ENCODE measurements at places on chromosomes 13 and 19.

DNA sequence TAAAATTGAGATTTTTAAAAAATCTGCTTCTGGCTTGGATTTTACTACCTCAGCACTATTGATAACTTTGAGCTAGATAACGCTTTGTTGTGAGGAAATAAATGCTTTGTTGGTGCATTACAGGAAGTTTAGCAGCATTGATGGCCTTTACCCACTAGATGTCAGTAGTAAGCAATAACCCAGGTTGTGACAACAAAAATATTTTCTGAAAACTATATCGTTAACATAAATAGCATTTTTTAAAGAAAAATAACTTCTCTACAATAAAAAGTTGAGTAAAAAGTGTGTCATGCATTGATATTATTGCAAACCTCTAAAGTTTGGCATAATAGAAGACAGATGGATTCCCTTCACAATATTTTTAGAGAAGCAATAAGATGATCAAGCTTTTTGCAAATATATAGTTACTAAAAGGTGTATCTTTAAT lies 1246.5 kb downstream of the UQCRFS1 start:
- DNase-seq, result no peak

GRCh38 chr19:16002406-16003384 lies 53.9 kb downstream of the OR10H4 start:
- DNase-seq, result no peak

DNA sequence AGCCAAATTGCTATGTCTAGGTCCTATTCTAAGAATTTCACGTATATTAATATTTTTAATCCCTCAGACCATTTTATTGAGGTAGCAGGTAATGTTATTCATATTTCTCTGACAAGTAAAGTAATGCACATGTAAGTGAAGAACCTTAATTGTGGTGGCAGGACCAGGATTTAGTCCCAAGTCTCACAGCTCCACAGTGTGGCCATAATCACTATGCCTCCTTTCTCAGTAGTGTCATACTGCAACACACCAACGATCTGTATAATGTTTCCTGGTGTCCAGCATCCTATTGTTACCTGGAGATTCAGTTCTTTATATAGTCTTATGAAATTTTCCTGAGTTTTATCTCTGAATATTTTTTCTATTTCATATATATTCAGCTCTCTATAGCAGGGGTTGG lies 340.3 kb downstream of the OLFM4 start:
- no peak for DNase-seq

DNA sequence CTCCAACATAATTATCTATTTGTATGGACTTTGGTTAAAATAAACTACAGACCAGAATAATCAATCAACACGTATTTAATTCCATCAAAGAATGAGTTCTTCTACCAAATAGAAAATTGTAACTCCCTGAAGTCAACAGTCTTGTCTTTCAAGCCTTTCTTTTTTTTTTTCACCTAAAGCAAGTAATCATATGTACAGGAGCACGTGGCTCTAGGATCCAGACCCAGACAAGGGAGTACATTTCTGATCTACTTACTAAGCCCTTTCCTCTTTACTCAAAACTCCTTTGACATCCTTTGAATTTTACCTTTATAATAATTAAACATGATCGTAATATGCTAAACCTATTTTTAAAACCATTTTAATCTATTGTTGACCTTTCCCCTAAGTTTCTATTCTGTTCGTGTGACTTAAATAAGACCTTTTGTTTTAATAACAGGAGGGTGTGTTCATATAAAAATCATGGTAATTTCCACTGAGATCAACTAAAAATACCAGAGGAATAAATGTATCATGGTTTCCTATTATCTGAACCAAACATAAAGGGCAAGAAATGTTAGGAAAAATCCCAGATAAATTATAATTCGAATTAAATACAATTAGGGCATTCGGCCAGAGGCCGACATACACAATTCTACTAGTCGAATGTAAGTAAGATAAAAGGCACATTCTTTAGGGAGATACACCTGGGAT lies 1.7 kb downstream of the SLC7A1 start:
- DNase-seq, result no peak

DNA sequence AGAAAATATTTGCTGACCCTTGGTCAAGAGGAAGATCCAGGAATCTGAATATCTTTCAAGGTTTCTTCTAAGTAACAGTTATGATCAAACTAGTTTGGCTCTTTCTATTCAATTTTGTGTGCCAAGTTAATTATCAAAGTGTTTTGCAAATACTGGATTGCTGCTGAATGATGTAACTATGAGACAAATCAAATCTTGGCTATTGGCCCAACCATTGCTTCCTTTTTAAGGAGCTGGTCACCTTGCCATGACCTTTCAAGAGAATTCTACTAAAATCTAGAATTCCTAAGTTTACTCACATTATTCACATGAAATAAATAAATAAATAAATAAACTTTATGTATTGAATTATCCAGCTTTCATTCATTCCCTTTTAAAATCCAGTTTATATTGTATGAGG lies 371.8 kb downstream of the SLITRK6 start:
- DNase-seq, result no peak

DNA sequence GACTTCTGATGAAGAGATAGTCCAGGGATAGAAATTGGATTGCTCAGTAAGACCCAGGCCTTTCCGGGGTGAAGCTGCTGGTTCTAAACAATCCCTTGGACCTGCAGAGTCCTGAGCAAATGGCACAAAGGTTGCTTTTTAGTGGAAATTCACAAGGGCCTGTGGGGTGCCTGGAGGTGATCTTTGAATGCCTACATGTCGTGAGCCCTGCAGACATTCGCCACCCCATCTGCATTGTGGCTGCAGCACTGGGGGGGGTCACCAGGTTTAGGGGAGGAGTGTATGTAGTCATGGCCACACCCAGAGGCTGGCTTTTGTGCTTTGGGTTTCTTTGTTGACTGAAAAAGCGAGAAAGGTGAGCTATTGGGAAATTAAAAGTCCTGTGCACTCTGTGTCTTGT lies 41.4 kb downstream of the SLC7A9 start:
- DNase-seq, result no peak

DNA sequence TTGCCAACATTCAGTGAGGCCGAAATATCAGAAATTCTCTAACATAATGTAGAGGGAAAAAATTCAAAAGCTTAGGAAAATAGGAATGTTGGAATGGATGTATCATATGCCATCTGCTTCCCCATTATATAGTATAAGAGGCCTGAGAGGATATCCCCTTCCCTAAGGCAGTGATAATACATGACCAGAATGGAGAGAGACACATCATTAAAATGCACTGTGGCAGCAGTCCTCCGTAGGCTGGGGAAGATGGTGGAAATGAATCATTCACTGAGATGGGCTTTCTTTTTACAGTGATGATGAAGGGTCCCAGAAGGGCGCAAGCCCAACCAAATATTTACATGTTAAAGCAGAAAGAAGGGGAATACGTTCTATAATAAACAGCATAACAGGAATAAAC lies 799.1 kb upstream of the SPRY2 start:
- DNase-seq, result no peak

- DNase-seq, result peak; percentile 29
These were observed 637.6 kb upstream of the ARGLU1 start for GRCh38 chr13:107205318-107206104.

- DNase-seq, result peak; percentile 48
These were observed 16.8 kb upstream of the SEMA6B start for GRCh38 chr19:4576016-4576933.
